ENCODE measurements at places on chromosomes 3 and 15. TPM values are rescaled to one million over a fixed set of nuclear protein-coding genes. Genes with fewer than 3 reads are reported as not detected.

- DNase-seq: no peak
Observed at GRCh38 chr15:38941399-38941953, 376.9 kb upstream of the RASGRP1 start.

DNA sequence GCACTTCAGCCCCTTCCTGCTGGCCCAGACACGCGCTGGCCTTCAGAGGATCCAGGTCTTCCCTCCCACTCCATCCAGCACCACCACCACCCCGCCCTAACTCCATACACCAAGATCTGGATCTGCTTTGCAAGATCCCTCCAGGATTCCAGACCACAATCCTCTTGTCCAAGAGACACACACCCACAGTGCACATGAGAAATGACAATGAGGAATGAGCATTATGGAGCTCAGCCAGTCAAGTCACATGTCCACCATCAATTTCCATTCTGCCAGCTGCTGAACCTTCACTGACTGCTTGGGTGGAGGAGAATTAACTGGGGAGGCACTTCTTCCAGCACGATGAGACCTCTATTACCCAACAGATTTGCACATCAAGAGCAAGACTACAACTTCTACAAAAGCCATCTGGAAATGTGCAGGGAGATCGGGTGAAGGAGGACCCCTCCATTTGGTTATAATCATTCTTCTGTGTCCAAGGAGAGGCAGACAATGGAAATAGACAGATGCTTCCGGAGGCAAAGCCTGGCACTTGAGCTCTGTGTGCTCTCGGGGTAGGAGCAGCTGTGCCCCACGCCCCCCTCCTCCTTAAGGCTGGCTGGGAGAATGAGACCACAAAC is 12.3 kb upstream of the SPATA12 start:
- DNase-seq: no peak

DNA sequence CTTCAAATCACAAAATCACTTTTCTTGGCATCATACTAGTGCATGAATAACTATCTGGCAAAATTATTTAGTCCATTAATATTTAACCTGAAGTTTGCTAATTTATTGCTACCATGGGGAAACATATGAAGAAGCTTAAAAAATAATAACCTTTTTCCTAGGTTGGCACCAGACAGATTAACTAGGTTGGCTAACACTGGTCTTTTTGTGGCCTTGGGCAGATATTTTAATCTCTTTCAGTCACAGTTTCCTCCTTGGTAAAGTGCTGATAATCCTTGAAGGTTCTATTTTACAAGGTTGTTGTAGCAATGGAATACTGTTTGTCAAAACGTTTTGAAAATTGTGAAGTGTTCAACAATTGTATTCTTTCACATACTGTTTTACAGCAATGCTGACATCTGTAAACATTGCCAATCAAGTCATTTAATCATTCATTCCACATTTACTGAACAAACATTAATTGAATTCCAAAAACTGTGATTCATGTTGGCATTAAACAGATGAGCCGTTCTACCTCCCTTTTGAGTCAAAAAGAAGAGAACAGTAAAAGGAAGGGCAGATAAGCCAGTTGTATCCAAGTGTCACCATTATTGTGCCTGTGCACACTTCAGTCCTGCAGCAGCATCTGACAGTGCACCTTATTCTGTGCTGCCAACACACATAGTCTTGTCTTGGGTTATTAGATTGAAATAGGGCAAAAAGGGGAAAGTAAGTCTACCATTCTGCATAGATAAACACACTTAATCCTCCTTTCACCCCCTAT is 21.9 kb downstream of the EPHA6 start:
- no peak for DNase-seq

DNA sequence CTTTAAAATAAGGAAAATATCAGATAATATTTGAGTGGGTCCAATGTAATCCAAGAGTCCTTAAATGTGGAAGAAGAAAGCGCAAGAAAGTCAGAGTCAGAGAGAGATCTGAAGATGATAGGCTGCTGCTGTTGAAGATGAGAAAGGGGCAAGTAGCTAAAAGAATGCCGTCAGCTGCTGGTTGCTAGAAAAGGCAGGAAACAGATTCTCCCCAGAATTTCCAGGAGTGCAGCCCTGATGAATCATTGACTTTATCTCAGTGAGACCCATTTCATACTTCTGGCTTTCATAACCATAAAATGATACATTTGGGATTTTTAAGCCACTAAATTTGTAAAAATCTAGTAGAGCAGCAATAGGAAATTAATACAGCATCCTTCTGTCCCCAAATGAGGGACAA is 7.5 kb upstream of the CHMP2B start:
- DNase-seq: no peak

DNA sequence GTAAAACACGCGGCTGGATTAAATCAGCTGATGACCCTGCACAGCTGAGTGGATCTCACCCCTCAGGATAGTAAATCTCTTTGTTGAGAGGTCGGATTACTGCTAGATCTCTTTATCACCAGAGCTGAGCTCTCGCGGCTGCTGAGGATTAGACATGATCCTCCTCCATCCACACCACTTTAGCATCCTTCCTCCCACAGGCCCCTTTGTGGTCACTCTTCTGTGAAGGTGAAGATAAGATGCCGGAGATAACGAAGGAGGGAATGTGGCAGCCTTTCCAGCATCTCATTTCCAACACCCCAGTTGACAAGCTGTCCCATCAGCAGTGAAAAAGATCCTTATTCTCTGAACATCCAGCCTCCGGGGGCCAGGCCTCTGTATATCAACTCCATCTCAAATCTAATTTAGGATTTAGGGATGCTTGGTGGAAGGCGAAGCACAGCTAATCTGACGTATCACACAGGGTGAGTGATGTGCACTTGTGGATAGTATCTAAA is 47.5 kb upstream of the SELENOK start:
- DNase-seq: no peak

DNA sequence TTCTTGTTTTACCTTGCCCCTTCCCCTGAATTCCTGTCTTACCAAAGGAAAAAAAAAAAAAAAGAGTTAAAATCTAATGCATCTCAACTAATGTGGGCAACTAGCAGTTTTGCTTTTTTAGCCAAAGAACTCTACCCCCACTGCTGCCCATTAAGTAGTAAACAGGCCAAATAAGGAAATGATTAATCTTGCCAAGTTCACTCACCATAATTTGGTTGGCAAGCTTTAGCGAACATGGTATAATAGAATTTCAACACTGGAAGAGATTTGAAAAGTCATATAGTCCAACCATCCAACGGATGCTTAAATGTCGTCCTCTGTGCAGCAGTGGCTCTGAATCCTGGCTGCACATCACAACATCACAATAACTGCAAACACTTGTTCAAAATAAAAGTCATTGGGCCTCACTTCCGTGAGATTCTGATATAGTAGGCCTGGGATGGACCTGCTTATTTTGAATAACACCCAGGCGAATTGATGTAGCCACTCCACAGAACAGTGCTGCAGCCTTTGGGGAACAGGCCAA is 142.0 kb upstream of the UBE2E1 start:
- no peak for DNase-seq

DNA sequence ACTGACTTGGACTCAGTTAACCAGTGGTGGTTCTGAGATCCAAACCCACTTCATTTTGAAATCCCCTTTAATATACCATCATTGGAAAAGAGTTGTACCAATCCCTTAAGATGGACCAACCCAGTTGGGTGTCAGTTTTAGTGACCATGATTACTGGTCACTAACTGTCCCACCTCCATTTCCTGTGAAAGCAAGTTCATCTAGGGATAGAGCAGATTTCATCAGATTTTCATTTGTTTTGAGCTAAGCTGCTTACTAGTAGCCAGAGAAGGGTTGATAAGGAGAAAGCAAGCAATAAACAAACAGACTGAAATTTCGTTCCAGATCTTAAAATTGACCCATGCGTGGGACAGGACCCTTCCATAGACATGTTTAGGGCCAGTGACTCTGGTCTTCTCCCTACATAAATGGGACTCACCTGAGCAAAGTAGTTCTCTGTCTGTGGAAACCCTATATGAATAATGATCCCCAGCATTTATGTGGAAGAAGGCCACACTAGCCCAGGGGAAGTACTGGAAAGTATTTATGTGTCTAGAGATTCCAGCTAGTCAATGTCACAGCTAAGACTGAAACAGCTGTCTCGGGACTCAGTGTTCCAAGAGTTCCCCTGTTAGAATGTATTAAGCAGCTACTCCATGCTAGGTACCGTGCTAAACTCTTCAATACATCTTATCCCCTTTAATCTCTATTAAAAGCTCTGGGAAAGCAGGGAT is 196.0 kb upstream of the BCL6 start:
- DNase-seq: no peak

- no peak for DNase-seq
Observed at GRCh38 chr3:69088063-69088462, 3.3 kb downstream of the ARL6IP5 start.

DNA sequence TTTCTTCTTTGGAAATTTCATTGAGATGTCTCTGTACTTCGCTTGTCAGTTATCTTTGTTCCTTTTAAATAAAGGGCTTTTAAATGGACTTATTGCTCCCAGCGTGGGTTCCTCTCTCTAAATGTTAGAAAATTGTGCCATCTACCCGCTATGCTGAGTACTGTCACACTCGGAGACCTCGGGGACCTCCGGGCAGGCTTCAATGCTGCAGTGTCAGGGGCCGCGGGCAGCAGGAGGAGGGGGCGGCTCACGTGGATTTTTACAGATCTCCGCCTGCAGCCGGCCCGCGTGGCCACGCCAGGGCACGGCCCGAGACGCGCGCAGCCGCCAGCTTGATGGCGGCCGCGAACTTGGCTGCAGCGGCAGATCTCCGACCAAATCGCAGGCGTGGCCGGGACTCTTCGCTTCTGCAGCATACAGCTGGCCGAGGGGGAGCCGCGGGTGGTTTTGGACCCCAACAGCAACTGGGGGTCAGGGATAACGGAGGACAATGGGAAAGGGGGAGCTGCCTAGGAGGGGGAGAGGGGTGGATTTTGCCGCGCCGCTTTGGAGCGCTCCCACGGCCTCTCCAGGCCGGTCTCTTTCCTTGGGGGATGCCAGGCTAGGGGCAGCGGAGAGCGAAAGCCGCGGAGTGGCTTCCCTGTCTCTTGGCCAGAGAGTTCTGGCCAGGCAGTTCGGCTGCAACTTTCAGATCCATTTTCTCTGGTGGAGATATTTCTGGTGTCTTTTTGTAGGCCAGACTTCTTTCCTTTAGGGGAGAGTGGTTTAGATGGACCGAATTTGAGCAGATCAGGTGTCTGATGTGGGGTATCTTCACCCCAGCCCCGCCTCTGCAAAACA is 15.3 kb downstream of the NR2F2 start:
- DNase-seq: no peak

DNA sequence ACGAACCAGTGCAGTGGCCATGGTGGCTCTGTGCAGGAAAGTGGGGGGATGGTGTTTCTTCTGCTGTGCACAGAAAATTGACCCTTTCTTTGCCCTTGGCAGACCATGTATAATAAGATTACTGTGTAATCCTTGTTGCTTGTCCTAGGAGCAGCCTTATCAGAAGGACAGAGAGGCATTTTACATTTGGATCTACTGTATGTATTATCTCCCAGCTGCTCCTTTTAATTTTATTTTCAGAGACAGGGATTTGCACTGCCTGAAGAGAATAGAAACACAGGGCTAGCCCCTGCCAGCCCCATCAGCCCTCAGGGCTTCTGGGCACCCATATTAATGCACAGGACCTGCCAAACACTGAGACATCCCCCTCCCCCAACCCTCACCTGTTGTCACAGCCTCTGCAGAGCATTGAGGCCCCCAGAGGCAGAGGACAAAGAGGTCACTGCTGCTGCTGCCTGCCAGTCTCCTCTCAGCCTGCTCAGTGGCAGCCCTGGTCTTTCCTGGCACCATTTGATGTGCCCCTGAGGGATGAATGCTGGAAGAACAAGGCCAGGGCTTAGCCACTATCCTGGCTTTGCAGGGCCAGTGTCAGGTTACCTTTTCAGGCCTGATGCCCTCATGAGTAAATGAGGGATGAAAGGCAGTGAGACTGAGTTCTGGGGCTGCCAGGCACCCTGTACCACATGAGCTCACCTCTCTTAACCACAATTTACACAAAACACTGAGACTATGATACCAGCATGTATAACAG is 533.4 kb downstream of the NTRK3 start:
- DNase-seq: no peak

- no peak for DNase-seq
Observed at GRCh38 chr3:197505796-197506548, 49.8 kb downstream of the BDH1 start.

ZNF662 gene
- 0.21 TPM for total RNA-seq

SNX22 gene
- total RNA-seq: 0.98 TPM

GABRB3 gene
- not detected for total RNA-seq

EIF2A gene
- total RNA-seq: 124 TPM

CKMT1A gene
- total RNA-seq: 0.48 TPM

HDC gene
- 8.7 TPM for total RNA-seq
